ENCODE measurements at places on chromosomes 16 and 17.

- no peak for DNase-seq
Observed at GRCh38 chr17:75996665-75997590, 3.7 kb upstream of the CDK3 start.

GRCh38 chr16:66948837-66949225, 12.2 kb upstream of the CES3 start:
- DNase-seq: no peak

DNA sequence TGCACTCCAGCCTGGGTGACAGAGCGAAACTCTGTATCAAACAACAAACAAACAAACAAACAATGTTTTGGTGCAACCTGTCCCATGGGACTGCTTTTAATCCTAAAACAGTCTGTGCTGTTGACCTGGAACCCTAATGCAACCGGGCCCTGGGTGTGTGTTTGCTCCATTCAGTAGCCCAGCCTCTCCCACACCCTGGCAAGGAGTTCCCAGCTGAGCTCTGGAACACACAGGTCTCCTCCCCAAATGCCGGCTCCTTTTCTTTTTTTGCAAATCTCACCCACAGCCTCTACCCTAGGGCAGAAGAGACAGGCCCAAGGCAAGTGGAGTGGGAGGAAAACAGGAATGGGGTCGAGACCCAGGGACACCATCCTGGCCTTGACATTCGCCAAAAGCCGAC, 29.8 kb upstream of the RASD1 start:
- DNase-seq: no peak

DNA sequence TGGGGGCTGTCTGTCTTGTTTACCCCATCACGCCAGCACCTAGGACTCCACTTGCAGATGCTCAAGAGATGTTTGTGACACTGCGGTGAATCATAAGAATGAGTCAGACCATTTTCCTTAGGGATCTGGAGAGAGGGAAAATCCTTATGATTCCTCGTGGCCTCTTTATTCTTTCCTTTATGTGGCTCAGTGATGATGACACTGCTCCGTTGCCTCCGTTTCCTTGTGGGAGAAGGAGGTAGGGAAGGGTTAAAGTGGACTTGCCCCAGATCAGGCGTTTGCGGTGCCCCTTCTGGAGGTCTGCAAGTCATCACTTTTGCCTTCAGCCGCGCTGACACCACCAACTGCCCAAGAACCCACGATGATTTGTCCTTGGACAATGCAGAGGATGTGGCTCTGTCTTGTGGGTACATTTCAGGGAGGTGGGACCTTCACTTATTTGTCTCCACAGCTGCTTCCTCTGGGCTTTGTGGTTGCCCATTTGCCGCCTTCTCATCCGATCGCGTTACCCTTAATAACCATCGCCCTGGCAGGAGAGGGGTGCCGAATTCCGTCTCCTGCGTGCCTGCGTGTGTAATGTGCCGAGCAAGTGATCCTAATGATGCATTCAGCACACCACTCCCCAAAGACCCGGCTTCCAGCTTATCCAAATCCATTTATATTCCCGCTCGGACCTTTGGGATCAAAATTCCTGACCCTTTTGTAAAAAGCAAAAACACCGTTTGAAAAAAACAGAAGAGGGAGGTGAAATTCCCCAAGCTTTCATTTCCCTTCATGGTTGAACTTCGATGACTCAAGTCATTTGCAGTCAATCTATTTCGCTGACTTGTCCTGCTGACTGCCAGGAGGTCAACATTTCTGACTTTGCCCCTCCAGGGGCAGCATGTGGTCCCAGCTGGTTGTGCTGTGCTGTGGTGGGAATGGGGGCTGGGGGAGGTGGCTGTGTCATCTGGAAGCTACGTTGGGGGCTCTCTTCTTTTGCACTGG, 87.2 kb upstream of the IRX3 start:
- DNase-seq: no peak

GRCh38 chr16:87163637-87164036, 153.6 kb downstream of the C16orf95 start:
- no peak for DNase-seq

- DNase-seq: no peak
Observed at GRCh38 chr17:73798111-73798748, 154.0 kb upstream of the SDK2 start.

DNA sequence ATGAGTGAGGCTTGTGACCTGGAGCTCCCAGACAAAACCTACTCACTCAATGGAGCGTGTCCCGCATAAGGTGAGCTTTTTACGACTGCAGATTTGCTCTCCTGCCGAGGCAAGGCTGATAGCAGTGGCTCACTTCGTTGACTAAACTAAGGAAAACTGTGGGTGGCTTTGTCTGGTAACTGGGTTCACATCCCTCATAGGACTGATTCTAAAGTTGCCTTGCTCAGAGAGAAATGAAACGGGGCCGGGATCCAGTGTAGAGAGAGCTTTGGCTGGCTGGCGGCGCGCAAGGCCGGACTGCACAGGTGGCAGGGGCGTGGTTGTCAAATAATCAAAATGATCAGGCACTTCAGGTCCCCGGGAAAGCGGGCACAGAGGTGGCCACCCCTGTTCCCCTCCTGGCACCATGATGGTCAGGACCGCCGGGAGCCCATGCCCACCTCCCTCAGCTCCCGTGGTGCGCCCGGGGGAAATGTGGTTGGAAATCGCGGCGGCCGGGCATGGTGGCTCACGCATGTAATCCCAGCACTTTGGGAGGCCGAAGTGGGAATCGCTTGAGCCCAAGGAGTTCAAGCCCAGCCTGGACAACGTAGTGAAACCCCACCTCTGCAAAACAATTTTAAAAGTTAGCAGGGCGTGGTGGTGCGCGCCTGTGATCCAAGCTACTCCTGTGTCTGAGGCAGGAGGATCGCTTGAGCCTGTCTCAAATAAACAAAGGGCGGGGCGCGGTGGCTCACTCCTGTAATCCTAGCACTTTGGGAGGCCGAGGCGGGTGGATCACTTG, 26.6 kb upstream of the OR1F1 start:
- no peak for DNase-seq

DNA sequence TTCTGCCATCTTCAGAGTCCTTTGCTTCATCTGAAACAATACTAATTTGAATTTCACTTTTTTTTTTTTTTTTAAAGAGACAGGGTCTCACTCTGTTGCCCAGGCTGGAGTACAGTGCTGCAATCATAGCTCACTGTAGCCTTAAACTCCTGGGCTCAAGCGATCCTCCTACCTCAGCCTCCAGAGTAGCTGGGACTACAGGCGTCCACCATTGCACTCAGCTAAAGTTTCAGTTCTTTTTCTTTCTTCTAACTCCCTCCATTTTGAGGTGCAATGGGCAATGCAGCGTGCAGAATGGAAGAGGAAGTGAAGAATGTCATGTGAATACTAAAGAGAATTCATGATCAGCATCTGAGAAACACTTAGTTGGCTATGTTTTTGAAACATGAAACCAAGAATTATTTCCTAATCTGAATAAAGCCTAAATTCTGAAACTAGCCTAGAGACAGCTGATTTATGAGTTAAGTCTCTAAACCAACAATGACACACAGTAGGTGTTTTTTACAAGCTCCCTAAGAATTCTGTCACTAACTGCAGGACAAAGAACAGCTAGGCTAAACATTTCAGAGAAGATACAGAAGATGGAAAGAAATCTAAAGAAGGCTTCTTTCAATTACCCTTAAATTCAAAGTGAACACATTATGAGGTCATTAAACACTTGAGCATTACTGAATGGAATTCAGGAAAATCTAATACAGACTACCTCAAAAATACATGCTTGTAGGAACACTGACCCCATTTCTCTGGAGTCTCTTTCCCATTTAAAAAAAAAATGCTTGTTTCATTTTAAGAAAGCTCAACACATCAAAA, 21.0 kb downstream of the SNN start:
- DNase-seq: no peak

DNA sequence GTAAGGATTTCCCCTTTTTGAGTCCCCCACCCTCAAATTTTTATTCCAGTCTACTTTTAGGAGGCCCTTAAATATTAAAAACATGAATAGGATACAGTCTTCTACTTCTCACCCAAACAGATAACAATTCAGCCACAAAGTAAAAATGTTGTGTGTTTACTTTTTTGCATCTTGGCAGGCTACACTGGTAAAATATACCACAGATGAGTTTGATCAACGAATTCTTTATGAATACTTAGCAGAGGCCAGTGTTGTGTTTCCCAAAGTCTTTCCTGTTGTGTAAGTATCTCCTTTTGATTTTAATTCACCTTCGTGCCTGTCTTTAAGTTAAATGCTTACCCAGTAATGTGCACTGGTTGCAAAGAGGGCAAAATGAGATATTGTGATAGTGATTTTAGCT, 34.4 kb upstream of the RAB11FIP4 start:
- DNase-seq: no peak

DNA sequence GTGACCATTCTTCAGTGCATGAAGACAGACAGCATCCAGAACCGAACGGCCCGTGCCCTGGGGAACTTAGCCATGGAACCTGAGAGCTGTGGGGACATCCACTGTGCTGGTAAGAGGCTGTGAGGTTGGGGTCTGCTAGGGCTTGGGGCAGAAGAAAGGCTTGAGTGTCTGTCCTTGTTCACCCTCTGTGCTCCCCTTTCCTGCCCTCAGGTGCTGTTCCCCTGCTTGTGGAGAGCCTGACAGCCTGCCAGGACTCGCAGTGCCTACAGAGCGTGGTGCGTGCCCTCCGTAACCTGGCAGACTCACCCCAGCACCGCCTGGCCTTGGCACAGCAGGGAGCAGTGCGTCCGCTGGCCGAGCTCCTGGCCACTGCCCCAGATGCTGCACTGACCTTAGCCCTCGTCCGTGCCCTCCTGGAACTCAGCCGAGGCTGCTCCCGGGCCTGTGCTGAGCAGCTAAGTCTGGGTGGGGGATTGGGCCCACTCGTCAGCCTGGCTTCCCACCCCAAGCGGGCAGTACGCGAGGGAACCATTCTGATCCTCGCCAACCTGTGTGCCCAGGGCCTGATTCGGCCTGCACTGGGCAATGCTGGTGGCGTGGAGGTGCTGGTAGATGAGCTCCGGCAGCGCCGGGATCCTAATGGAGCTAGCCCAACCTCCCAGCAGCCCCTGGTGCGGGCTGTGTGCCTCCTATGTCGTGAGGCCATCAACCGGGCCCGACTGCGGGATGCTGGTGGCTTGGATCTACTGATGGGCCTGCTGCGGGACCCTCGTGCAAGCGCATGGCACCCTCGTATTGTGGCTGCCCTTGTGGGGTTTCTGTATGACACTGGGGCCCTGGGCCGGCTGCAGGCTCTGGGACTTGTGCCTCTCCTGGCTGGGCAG, 2.9 kb downstream of the ARMC5 start:
- no peak for DNase-seq

DNA sequence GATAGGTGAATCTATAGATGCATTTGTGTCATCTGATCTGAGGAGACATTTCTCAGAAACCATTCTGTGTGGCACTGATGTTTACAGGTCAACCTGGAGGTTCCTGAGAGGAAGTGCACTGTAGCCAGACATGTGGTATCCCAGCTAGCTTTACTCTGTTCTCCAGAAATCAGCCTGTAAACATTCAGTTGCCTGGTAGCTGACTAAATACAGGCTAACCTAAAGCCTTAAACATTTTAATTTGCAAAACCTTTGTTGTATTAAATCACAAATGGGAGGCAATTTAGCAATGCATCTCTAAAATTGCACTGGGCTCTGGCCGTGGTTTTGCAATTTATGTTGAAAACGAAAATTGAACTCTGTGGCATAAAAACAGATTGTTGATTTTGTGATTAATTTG, 207.6 kb downstream of the FTO start:
- DNase-seq: no peak

DNA sequence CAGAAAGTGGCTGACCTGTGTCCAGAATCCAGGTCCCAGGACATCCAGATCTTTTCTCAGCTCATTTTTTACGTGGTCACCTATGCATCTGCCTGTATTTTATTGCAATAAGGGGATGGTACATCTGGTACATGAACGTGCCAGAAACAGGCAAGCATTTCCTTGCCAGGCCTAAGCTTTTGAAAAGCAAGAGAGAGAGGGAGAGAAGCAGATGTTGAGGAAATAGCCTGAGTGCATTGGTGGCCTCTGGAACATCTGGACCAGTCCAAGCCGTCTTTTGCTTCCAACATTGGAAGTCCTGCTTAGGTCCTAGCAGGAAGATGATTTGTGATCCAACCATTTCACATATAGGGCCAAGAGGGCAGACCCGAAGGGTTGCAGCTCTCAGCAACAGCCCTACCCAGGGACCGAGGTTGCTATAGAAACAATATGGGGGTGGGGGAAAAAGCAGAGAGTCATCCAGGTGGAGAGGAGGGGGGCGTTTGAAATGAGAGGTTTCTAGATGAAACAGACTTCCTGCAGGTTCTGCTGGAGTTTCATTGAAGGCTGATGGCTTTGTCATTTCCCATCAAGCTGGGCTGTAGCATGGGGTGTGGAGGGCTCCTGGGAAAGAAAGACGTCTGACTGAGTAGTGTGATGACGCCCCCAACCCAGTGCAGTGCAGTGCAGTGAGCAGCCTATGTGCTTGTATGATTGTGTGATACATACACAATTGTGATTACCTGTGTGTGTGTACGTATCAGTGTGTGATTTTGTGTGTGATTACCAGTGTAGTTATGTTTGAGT, 61.6 kb downstream of the SHISA6 start:
- no peak for DNase-seq

DNA sequence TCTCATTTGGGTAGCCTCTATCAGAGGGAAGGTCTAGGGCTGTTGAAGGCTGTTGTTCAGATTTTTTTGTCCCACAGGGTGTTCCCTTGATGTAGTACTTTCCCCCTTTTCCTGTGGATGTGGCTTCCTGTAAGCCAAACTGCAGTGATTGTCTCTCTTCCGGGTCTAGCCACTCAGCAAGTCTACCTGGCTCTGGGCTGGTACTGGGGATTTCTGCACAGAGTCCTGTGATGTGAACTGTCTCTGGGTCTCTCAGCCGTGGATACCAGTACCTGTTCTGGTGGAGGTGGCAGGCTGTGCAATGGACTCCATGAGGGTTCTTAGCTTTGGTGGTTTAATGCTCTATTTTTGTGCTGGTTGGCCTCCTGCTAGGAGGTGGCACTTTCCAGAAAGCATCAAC, 23.3 kb upstream of the CCR7 start:
- DNase-seq: no peak

DNA sequence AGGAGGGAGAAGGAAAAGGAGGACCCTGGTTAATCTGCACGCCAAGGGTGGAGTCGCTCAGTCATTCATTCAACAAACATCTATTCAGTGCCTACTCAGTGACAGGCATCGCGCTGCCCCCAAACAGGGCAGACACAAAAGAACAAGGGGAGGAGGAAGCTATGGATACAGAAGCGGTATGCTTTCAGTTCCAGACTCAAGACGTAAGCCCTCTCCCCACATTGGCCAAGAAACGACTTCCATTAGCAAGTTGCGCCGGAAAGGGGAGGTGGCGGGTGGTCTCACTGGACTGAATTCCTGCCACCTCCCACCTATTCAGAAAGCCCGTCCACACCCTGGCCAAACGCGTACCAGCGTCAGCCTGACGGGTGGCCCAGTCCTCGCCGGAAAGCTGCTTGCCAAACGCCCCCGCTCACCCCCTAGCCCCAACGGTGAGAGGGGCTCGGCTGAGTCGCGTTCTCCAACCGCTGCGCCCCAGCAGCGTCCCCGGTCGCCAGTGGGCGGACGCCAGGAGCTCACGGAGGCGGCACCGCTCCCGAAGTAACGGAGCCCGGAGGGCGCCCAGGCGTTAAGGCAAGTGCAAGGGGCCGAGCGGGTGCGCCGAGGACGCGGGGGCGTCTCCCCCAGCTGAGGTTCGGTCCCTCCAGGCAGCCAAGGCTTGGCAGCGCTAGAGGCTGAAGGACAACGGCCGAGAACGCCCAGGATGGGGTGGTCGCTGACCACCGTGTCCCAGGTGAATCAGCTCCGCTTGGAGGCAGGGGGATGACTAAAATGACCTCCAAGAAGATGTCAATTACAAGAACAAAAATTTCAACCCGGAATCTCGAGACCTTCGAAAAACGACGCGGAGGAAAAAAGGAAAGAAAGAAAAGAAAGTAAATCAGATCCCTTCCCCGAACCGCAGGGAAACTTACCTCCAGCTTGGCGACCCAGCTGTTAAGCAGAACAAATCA, 470.7 kb downstream of the SOX9 start:
- DNase-seq: no peak

- DNase-seq: no peak
Observed at GRCh38 chr16:5027575-5028235, 6.0 kb downstream of the NAGPA start.

Measured in stimulated activated CD8-positive, alpha-beta memory T cell treated with anti-CD3 and anti-CD28 coated beads, Interleukin-7, amount 100 ng/mL, for 24 hours (primary cell).